Ureter (tissue), 1 donor: ENCODE measurements at places on chromosomes 3 and 15. TPM values are rescaled to one million over a fixed set of nuclear protein-coding genes. Genes with fewer than 3 reads are reported as not detected.

CFAP20DC gene
- 0.18 TPM for total RNA-seq

ZPLD1 gene
- 0.10 TPM for total RNA-seq

TIPIN gene
- total RNA-seq, result 10.6 TPM

CCDC174 gene
- 29.9 TPM for total RNA-seq

- no peak for DNase-seq
Observed at GRCh38 chr3:147414390-147415138, 5.4 kb downstream of the ZIC1 start.

DNA sequence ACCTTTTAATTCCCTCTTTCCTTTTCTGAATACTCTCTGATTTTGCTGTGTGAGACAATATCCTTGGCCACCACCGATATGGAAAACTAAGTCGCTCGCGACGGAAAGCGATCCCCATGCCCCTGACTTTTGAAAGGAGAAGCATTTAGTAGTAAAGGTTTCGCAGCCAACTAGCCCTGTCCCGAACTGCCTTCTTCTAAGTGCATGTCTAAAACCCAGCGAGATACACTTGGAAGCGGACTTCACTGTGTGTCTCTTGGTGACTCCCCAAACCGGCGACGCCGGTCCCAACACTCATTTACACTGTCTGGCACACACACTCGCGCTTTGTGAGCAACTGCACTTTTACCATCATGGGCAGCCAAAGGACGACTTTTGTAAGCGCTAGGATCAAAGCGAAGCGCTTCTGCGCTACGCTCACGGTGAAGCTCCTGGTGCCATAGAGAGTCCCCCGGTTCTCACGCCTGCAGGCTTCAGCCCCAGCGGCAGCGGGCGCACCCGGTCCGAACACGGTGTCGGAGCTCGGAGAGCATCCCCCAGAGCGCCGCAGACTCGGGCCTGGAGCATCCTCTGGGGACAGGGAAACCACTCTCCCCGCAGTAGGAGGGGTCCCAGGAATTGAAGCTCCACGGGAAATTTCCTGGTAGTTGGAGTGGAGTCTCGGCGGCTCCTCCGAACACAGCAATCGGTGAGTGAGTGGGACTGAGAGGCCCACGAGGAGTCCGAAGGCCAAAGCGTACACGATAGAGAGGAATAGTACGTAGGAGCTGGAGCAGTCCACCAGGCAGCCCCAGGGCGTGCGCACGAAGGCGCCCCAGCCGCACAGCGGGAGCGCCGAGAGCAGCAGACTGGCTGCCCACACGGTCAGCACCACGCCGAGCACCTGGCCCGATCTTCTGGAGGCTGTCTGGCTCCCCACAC, 1.4 kb downstream of the GPR149 start:
- DNase-seq, result no peak

DNA sequence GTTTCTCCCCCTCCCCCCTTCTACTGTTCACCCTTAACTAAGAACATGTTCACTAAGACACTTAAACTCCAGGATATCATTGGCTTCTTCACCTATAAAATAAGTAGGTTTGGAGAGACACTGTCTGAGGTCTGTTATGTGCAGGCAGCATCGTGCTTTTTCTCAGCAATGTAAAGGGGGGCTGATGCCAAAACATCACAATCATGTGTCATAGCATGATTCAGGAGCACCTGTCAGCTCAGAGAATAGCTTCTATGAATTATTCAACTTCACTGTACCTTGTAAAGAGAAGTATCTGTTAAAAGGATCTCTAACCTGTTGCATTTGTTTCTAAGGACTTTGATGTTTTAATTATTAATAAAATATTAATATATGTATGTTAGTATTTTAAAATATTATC, 211.4 kb upstream of the EPHA3 start:
- DNase-seq, result no peak

DNA sequence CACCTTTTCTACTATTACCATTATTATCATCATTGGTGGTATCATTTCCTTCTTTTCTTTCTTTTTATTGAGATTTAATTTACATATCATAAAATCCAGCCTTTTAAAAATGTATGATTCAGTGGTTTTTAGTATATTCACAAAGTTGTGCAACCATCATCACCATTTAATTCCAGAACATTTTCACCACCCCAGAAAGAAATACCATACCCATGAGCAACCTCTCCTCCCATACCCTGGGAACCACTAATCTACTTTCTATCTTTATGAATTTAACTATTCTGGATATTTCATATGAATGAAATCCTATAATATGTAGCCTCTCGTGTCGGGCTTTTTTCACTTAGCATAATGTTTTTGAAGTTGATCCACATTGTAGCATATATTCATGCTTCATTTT, 29.1 kb downstream of the AAGAB start:
- no peak for DNase-seq

- no peak for DNase-seq
Observed at GRCh38 chr15:28246605-28247004, 75.4 kb downstream of the HERC2 start.

DNA sequence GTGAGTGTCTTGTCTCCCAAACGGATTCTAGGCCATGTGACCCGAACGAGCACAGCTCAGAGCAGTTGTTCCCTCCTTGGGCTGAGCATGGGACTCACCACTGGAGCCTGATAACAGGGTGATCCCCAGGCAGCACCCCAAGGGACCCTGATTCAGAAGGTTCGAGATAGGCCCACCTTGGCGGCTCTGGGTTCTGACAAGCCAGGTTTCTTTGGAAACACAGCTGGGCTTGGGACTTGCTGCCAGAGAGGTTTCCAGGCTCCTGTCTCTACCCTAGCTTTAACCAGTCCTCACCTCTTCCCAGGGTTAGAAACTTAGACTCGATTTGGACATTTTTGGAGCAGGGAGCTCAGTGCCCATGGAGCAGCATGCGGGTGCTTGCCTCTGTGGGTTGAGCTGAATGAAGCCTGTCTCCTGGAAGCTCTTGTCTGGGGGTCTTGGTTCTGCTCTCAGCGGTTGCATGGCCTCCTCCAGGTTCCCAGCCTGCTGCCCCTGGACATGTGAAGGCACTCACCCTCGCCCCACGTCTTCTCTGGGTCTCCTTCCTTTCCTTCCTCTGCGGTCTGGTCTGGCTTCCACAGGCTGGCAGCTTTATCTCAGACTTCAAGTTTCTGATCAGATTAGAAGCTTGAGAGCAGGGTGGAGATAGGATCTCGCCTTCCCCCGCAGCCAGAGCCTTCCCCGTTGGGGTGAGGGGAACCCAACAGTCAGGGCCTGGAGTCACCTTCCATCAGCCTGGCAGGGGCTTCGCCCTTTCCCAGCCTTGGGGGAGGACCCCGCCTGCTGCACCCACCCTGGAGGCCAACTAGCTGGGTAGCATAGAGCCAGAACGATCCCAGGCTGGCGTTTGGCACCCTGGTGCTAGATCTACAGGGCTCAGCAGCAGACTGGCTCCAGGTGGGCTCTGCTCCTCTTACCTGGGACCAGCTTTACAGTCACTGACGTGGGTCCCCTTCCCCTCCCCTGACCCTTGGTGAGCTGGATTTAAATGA, 21.0 kb downstream of the PAQR5 start:
- DNase-seq, result no peak

GRCh38 chr3:149480326-149481017, 6.0 kb downstream of the TM4SF4 start:
- peak; percentile 83 for DNase-seq

GRCh38 chr15:54364961-54365360, 386.7 kb downstream of the UNC13C start:
- no peak for DNase-seq

GRCh38 chr3:57910990-57911389, 97.2 kb upstream of the FLNB start:
- no peak for DNase-seq

DNA sequence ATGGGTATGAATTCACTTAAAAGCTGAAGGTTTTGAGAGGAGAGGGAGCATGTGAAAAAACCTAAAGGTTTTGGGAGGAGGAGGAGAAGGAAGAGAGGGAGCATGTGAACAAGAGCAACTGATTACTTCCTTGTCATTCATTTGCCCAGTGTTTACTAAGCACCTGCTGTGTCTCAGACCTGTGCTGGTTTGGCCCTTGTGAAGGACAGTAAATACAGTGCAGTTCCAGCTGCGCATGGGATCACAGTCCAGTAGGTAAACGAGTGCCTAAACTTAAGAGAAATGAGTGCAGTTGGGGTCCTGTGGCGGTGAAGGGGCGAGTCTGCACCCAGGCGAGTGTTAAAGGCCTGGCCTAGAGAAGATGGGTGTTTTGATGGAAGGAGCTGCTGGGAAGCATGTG, 38.6 kb downstream of the IGF1R start:
- DNase-seq, result no peak

DNA sequence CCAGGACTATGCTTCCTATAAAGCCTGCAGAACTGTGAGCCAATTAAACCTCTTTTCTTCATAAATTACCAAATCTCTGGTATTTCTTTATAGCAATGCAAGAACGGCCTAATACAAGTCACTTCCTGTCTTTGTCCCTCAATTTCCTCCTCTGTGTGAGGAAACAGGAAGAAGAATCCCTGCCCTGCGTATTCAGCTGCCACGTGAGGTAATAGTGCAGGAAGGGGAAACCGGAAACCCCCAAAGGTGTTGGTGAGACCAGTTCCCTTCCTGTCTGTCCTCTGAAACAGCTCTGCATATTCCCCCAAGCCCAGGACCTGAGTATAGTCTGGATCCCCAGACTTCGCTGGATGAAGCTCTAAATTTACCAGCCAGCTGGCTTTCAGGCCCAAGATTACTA, 18.1 kb upstream of the PTPN23 start:
- DNase-seq, result no peak

DNA sequence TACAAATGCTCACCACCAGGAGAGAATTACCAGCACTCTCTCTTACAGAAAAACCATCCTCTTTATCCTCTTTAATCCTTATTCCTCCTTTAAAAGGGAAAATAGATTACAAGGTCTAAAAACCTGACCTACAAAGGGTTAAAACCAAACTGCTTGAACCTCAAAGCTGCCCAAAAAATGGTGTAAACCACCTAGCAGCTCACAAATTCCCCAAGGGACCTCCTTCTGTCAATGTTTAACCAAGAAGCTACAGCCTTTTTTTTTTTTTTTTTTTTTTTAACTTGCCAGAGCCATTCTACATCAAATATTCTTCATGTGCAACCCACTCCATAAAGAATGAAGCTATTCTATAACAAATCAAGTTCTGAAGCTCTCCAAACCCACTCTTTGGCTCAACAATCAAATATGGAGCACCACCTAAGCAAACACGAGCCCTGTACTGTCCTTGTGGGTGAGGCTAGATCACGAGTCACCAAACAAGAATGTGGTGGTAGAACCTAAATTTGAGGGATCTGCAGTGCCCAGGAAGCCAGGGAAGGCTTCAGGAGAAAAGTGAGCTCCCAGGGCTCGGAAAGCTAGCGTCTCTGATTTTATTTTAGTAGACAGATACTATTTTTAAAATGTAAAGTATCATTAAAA, 20.1 kb downstream of the OSBPL10 start:
- no peak for DNase-seq

GRCh38 chr3:184354121-184354728, 7.2 kb downstream of the CLCN2 start:
- no peak for DNase-seq

- DNase-seq, result no peak
Observed at GRCh38 chr15:59539799-59540198, 71.8 kb upstream of the GCNT3 start.
